ENCODE measurements at places on chromosomes 2 and 18. TPM values are rescaled to one million over a fixed set of nuclear protein-coding genes. Genes with fewer than 3 reads are reported as not detected.

CIDEA gene
- total RNA-seq = not detected

CEP68 gene
- total RNA-seq = 2.9 TPM

GCKR gene
- not detected for total RNA-seq

MTX2 gene
- 29.9 TPM for total RNA-seq

CLEC4F gene
- total RNA-seq = not detected

MAPK4 gene
- not detected for total RNA-seq

SH3BP4 gene
- 0.30 TPM for total RNA-seq

ST8SIA5 gene
- total RNA-seq = 0.13 TPM

CD207 gene
- not detected for total RNA-seq

SERPINB10 gene
- not detected for total RNA-seq

SERPINB12 gene
- total RNA-seq = not detected

ZSWIM2 gene
- total RNA-seq = not detected

PDE11A gene
- not detected for total RNA-seq

IL37 gene
- not detected for total RNA-seq

TMEM163 gene
- 0.13 TPM for total RNA-seq
